ENCODE measurements at places on chromosomes 13 and 19.

GRCh38 chr19:48405850-48406249 is 12.4 kb downstream of the GRIN2D start:
- DNase-seq, result no peak

GRCh38 chr13:110345701-110346100 is 38.6 kb downstream of the COL4A2 start:
- DNase-seq, result no peak

DNA sequence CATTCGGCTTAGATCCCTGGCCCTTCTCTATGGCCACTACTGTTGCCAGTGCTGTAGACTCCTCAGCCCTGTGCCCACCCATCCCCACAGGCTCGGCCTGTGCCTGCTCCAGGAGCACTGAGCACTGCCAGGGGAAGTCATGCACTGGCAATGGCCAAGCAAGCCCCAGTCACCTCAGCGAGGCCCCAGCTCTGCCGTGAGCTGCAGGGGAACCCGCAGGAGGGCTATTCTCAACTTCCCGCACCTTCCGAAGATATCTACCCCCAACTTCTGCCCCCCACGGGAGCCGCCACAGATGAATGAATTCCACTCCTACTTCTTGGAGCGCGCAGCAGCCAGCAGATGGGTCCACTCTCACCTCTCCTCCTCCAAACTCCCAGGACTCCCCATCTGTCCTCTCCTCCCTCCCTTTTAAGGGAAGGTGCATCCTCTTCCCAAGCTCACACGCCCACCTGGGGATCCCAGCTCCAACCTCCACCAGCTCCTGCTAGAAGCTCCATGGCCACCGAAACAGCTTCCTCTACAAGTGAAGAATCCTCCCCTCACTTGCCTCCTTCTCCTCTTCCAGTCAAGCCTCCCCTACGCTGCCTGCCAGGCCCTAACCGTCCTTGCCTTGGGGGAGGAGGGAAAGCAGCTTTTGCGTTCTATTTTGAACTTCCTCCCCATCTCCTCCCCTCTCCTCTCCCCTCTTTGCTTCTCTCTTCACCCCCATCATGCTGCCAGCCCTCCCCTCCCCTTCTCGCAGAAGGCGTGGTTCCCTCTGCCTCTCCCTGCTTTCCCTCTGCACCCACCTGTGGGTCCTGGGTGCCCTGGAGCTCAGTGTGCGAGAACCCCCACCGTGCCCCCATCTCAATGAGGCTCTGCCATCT is 52.2 kb downstream of the PEPD start:
- no peak for DNase-seq

DNA sequence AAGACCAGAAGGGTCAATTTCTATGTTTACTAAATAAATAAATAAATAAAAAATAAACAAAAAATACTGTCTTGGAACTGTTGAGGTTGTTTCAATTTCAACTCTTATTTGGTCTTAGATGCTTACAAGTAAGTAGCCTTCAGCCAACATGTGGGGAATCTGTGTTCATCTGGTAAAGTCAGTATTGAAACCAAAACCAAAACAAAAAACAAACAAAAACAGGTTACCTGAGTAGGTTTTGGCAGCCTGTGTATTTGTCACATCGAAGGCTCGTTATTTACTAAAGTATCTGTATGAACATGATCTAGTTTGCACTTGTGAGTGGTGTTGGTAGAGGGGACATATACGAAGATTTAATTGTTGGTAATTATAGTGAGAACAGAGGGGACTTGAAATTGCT is 471.5 kb downstream of the SLITRK5 start:
- no peak for DNase-seq

DNA sequence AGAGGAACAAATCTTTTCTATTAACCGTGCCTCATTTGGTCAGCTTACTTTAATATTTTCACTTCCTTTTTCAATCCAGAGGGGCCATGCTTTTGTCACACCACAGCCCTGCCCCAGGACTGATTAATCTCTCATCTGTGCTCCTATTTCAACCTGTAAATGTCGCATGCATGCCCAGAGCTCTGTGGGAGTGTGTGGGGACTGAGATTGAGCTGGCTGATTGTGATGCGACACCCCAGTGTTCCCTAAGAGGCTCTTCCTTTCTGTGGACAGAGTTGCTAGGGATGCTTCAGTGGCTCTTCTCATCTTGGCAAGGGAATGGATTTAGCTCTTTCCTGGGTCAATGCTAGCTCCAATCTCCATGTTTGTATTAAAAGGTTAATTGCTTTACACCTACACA is 249.6 kb downstream of the TDRD3 start:
- DNase-seq, result peak; percentile 5

GRCh38 chr19:52722062-52723003 is 12.5 kb downstream of the ZNF611 start:
- DNase-seq, result no peak

GRCh38 chr19:1725100-1726064 is 27.9 kb upstream of the ONECUT3 start:
- DNase-seq, result peak; percentile 88

DNA sequence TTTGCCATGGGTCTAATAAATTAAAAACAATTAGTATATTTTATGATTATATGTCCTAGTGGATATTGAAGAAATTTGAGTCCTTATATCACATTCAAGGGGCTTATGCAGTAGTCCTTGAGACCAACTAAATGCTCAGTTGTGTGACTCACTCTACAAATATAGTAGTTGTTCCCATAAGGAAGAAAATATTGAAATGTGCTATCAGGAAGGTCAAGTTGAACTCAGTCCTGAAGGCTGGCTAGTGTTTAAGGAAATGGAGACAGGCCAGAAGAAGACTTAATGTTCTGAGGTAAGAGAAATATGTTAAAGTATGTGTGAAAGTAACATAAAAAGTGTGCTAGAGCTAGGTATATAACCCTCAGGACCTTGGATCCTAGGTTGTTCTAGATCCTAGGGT is 766.1 kb upstream of the GPC6 start:
- DNase-seq, result no peak
